Cardiac fibroblast (primary cell): ENCODE measurements at places on chromosomes 6 and 20.

DNA sequence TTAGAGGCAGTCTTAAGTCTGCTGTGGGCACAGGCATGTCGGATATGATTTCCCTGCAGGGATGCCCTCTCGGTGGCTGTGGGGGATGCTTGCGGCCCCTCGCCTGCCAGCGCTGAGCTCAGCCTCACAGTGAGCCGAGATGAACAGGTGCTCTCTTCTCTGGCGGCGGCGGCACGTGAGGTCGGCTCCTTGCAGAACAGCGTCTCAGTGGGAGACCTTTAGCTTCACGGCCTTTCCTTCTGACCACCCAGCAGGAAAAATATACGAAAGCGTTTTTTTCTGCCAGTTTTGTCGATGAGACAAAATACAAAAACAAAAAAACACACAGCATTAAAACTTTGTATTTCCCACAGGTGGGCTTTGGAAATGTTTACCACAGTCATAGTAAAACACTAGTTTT is 23.6 kb downstream of the FOXA2 start:
- DNase-seq = no peak

GRCh38 chr6:2600363-2600762 is 150.4 kb downstream of the MYLK4 start:
- DNase-seq = no peak

DNA sequence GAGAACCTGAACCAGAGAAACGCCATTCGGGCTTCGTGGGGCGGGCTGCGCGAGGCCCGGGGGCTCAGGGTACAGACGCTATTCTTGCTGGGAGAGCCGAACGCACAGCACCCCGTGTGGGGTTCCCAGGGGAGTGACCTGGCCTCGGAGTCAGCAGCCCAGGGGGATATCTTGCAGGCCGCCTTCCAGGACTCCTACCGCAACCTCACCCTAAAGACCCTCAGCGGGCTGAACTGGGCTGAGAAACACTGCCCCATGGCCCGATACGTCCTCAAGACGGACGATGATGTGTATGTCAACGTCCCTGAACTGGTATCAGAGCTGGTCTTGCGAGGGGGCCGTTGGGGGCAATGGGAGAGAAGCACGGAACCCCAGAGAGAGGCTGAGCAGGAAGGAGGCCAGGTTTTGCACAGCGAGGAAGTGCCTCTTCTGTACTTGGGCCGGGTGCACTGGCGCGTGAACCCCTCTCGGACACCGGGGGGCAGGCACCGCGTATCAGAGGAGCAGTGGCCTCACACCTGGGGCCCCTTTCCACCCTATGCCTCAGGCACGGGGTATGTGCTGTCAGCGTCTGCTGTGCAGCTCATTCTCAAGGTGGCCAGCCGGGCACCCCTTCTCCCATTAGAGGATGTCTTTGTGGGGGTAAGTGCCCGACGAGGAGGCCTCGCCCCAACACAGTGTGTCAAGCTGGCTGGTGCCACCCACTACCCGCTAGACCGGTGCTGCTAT is 904 bp downstream of the B3GALT4 start:
- DNase-seq = no peak

- no peak for DNase-seq
These were observed 1.9 kb downstream of the MRPS26 start for GRCh38 chr20:3047486-3048419.

GRCh38 chr6:125550892-125551291 is 198.5 kb upstream of the HEY2 start:
- peak; percentile 2 for DNase-seq

GRCh38 chr6:18185624-18186023 is 30.4 kb downstream of the KDM1B start:
- no peak for DNase-seq

DNA sequence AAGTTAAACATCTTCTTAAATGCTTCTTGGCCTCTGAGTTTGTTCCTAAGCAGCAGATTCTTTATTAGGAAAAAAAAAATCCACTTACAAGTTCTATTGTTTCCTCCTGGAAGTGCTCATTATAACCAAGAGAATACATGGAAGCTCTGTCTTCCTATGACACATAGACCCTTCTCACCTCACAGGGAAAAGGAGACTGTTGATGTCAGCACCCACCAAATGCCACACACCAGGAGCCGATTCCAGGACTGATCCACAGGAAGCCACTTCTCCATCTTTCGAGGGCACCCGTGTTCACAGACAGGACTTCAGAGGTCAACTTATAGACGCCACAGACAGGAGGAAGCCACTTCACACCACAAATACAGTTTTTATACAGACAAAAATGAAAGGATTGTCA is 13.4 kb upstream of the BNIP5 start:
- peak; percentile 31 for DNase-seq

DNA sequence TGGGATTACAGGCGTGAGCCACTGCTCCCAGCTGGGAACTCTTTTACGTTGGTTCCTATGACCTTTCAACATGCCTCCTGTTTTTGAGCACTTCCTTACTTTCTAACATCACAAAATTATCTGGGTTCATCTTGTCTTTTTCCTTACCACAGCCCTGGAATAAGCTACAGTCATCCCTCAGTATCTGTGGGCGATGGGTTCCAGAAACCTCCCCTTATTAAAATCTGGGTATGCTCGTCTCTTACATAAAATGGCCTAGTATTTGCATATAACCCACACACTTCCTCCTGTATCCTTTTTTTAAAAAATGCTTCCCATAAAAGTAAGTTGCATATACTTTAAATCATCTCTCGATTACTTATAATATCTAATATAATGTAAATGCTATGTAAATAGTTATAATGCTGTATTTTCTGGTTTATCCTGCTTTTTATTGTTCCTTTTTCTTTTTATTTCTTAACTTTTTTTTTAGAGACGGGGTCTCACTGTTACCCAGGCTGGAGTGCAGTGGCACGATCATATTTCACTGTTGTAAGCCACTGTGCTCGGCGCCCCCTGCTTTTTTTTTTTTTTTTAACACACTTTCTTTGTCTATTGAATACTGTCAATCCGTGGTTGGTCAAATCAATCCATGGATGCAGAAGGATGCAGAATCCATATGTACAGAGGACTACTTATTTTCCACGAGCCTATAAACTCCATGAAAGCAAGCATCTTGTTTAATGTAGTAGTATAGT is 9.2 kb downstream of the RPF2 start:
- DNase-seq = no peak

GRCh38 chr6:137353346-137353745 is 134.2 kb upstream of the IFNGR1 start:
- no peak for DNase-seq

DNA sequence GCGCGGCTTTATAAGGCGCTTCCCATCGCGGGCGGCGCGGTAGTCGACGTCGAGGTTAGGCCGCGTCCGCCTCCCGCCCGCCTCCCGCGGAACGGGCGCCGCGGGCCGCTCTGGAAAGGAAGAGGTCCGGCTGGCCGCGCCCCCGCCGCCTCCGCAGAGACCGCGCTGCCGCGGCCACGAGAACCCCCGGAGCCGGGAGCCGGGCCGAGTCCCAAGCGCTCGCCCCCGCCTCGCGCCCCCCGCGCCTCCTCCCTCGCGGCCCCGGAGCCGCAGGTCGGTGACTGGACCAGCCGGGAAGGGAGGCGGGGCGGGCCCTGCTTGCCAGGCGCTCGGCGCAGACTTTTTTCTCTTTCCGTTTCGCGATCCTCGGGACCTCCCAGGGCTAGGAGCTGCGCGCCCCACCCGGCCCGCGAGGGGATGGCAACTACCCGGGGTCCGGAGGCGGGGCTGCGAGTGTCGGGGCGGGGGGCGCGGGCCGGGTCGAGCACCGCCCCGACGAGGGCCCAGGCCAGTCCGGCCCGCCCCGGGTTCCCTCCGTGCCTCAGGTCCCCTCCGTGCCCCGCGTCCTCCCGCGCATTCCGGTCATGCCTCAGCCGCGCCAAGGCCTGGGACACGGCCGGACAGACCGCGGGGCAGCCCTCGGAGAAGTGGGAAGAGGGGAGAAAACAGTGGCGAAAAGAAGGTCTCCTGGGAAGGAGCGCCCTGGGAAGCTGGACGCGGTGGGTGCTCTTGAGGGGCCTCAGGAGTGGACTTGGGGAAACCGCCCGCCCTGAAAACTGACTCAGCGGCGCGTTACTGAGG is 417 bp upstream of the PXDC1 start:
- peak; percentile 97 for DNase-seq
